ENCODE measurements at places on chromosomes 12 and 14. TPM values are rescaled to one million over a fixed set of nuclear protein-coding genes. Genes with fewer than 3 reads are reported as not detected.

- no peak overlapping the region for H3K27ac ChIP-seq
- no peak overlapping the region for H3K4me3 ChIP-seq
- H3K4me1 ChIP-seq = peaks cover 8% of the 10 kb centered on the region
- no peaks in the 10 kb centered on the region for H3K36me3 ChIP-seq
- DNase-seq = no peak
- no peaks in the 10 kb centered on the region for H3K27me3 ChIP-seq
These were observed 1108.3 kb upstream of the FLRT2 start for GRCh38 chr14:84421621-84422020.

HOXC10 gene
- total RNA-seq = not detected

RNASE3 gene
- not detected for total RNA-seq

OR4K1 gene
- total RNA-seq = not detected

SLC25A47 gene
- total RNA-seq = not detected

- H3K4me3 ChIP-seq = no peak overlapping the region
- no peak overlapping the region for H3K27ac ChIP-seq
- peaks cover 31% of the 10 kb centered on the region for H3K4me1 ChIP-seq
- DNase-seq = no peak
- peaks cover 3% of the 10 kb centered on the region for H3K27me3 ChIP-seq
These were observed 60.1 kb upstream of the RESF1 start for GRCh38 chr12:31899109-31899508.

All from WTC11 (cell line).